Activated T-helper 9 cell treated with anti-CD3 and anti-CD28 coated beads, Interleukin-2, amount 50 U/mL, for 16 hours (primary cell): ENCODE measurements at places on chromosomes 7 and 10.

DNA sequence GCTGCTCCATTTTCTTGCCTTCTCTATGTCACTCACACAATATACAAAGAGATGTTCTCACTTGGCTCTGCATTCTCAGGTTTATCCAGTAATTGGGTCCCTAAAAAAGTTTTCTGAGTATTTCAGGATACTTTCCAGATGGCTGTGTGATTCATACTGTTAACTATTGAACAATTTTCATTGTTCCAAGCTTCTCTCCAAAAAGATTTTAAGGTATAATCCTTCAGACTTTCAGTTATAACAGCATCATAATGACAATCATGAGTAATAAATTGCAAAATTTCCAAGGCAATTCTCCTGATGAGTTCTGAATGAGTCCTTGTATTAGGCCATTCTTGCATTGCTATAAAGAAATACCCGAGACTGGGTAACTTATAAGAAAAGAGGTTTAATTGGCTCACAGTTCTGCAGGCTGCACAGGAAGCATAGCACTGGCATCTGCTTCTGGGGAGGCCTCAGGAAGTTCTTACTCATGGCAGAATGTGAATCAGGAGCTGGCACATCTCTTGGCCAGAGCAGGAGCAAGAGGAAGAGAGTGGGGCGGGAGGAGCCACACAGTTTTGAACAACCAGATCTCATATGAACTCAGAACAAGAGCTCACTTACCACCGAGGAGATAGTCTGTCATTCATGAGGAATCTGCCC is 148.1 kb downstream of the SLC16A9 start:
- DNase-seq, result no peak

GRCh38 chr10:109451879-109452278 is 471.4 kb downstream of the XPNPEP1 start:
- DNase-seq, result no peak

GRCh38 chr10:86506499-86506898 is 15.1 kb downstream of the WAPL start:
- DNase-seq, result no peak

- DNase-seq, result no peak
Measured at GRCh38 chr10:133158437-133158755, 1.6 kb upstream of the KNDC1 start.

DNA sequence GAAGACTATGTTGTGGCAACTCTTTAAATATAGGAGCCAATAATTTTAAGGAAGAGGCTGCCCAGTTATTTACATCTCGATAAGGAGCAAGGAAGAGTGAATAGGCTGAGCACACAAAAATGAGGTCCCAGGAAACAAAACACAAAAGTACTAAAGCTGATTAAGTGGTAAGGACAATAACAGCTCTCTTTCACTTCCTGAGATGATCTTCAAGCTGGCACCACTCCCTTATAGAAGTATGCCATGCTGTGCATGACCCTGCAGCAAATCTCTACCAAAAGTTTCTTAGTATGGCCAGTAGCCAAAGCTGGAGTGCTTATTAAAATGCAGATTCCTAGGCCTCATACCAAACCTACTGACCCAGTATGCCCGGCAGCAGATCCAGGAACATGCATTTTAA is 39.7 kb downstream of the CADPS2 start:
- DNase-seq, result no peak

GRCh38 chr10:114879541-114880158 is 58.1 kb downstream of the FHIP2A start:
- peak; percentile 5 for DNase-seq

DNA sequence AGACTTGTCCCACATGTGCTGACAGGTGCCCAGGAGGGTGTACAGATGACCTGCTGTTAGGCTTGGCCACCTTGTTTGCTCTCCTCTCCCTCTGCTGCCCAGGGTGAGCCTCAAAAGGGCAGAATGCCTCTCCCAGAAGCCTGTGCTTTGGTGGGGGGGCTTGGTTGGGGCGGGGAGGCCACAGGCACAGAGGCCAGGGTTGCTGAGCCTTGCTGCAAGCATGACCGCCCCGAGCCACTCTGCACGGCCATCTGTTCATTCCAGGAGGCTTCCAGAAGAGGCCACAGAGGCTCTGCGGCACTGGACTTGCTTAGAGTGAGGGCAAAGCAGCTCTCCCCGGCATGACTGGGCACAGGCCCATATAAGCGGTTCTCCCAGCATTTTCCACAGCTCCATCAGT is 190.8 kb downstream of the GLRX3 start:
- DNase-seq, result no peak

DNA sequence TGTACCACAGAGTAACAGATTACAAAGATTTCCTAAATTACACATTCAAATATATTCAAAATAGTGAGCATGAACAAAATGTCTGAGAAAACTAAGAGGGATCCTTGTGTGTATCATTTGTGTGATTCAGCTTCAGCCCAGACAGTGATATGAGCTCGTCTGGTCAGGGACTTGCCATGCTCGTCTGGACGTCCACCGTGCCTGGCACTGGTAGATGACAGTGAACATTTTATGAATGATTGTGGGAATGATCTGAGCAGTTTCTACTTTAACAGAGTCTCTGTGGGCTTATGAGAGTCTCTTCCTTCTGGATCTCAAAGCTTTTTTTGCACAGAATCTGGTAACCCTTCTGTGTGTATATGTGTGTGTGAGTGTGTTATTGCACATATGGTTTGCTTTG is 34.2 kb upstream of the ANKRD2 start:
- DNase-seq, result no peak

GRCh38 chr10:14327527-14327926 is 3.2 kb downstream of the FRMD4A start:
- no peak for DNase-seq

DNA sequence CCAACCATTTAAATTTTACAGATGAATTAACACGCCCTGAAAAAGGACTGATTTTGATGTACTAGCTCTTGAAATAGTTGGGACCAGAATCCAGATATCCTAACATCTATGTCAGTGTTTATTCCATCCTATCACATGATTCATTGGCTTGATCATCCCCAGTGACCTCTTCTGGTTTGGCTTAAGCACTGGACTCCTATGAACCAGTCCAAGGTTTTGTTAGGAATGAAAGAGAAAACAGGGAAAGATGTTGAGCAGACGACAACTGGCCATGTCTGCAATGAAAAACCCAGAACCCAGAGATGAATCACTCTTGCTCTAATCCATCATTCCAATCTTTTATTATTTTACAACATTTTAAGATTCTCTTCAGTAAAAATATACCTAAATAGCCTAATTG is 1080.9 kb downstream of the SORCS1 start:
- no peak for DNase-seq

- DNase-seq, result no peak
Measured at GRCh38 chr10:51046654-51047053, 27.6 kb upstream of the PRKG1 start.

GRCh38 chr10:122465401-122466040 is 4.2 kb downstream of the HTRA1 start:
- DNase-seq, result no peak

DNA sequence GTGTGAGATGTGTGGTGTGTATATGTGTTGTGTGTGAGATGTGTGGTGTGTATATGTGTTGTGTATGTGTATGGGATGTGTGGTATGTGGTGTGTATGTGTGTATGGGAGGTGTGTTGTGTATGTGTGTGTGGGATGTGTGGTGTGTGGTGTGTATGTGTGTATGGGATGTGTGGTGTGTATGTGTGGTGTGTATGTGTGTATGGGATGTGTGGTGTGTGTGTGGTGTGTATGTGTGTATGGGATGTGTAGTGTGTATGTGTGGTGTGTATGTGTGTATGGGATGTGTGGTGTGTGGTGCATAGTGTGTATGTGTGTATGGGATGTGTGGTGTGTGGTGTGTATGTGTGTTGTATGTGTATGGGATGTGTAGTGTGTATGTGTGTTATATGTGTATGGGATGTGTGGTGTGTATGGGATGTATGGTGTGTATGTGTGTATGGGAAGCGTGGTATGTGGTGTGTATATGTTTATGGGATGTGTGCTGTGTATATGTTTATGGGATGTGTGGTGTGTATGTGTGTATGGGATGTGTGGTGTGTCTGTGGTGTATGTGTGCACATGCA is 30.8 kb downstream of the IKZF1 start:
- DNase-seq, result no peak

DNA sequence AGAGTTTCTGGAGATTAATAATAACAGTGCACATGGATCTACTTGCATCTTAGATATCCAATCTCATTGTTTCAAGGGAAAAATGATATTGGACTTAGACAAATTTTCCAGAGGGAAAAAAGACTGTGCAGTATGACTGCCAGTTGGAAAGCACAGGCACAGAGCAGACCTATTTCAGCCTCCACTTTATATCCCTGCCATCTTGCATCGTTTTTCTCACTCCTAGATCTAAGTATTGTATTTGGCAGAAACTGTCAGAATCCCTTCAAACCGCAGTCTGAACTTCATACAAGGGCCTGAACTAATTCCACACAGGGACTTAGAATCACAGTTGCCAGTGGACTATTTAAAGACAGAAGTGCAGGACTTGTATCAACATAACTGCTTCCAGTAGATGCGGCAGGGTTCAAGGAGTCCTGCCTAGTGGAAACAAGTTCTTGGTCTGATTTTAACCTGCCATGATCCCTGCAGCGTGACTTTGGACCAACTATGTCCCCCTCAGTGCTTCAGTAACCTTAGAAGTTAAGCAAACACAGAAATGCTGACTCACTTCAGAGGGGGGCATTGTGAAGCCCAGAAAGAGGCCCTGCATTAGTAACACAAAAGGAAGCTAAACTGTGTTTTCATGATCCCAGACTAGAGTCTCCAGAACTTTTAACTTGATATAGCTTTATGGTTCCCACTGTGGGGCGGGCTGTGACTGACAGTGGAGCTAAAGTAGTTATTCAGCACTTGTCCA is 95.7 kb upstream of the PALS2 start:
- no peak for DNase-seq

DNA sequence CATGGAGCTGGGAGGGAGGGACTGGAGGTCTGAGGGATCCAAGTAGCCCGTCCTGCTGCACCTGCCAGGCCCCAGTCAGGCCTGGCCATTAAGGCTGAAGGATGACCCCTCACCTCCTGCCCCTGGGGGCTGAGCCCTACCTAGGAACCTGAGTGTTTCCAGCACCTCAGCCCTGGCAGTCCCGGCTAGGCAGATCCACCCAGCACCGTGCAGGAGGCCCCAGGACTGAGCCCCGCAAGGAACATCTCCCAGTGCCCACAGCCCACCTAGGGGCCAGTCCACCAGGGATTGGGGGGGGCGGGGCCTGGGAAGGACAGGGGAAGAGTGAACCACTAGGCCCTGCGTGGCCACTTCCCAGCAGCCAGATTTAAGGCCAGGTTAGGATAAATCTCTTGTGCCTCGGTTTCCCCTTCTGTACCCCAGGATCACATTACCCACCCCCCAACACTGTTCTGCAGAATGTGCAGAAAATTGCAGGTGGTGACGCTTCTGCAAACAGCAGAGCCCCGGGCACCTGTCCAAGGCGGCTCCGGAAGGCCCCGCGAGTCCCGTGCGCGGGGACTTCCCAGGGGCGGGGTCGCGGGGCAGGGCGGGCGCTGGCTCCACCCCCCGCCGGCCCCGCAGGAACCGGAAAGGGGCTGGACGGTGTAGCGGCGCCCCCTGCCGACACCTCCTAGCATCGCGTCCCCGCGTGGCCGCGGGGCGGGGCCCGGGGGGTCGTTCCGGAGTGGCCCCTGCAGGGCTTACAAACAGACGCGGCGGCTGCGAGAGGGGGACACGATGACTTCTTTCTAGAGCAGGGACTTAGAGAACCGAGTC is 55.9 kb downstream of the PWWP2B start:
- peak; percentile 85 for DNase-seq

- DNase-seq, result no peak
Measured at GRCh38 chr10:110350812-110351211, 46.1 kb upstream of the SMNDC1 start.

- DNase-seq, result no peak
Measured at GRCh38 chr7:135209225-135209834, 2.0 kb downstream of the WDR91 start.

DNA sequence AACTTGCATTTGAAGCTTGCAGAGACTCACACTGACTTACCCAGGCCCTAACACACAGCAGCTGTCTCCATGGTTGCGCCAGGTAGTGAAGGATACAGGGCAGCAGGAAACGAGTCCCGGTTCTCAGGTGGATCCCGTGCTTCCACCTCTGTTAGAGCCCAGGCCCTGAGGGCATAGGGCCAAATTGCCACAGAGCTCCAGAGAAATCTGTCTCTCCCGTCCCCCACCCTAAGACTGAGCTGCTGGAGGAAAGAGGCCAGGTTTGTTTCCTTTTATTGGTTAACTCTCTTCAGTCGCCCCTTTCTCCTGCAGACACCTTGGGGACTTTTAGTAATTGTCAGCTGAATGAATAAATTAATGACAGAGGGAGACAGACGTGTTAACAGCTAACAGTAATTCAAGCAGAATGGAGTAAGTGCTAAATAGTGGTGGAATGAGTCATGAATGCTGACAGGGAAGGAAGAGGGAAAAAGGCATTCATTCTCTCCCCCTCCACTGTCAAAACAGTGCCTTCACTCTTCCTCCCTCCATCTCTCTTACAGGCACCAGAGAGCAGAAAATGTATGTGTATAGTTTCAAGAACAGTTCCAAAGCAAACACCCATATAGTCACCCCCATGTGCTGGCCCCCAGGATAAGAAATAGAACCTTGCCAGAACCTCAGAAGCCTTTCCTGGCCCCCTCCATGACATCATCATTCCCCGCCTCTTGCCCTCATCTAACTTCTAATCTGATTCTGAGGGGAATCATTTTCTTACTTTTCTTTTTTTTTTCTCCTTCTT is 16.8 kb upstream of the DLG5 start:
- DNase-seq, result no peak

GRCh38 chr10:10687751-10688150 is 329.9 kb upstream of the CELF2 start:
- no peak for DNase-seq

GRCh38 chr7:80721883-80722615 is 83.6 kb downstream of the CD36 start:
- DNase-seq, result no peak

GRCh38 chr7:45192621-45193041 is 35.0 kb downstream of the RAMP3 start:
- DNase-seq, result no peak

DNA sequence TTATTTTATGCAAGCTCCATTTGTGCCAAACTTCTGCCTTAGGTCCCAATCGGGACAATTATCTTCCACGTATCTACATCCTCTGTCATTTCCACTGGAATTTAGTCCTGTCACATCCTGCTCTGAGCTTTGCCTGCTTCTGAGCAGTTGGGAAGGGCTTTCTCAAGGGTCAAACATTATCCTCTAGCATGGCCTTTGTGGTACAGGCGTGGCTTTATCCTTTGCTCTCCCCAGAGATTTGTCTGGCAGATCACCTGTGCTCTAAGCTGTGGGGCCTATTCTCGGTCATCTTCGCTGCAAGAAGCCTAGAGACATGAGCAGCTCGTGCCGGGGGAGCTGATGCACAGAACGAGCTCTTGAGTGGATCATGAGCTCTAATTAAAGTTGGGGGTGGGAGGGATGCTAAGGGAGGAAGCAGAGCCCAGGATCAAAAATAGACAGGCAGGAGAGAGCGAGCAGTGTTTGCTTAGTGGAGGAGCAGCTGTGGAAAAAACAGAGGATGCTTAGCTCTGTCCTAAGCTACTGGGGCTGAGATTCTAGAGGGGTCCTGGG is 19.8 kb upstream of the TMEM273 start:
- no peak for DNase-seq

GRCh38 chr10:78889536-78890063 is 179.2 kb upstream of the ZMIZ1 start:
- no peak for DNase-seq

- no peak for DNase-seq
Measured at GRCh38 chr7:99036546-99037111, 107.3 kb downstream of the SMURF1 start.
